ENCODE measurements at places on chromosomes 5 and 9.

DNA sequence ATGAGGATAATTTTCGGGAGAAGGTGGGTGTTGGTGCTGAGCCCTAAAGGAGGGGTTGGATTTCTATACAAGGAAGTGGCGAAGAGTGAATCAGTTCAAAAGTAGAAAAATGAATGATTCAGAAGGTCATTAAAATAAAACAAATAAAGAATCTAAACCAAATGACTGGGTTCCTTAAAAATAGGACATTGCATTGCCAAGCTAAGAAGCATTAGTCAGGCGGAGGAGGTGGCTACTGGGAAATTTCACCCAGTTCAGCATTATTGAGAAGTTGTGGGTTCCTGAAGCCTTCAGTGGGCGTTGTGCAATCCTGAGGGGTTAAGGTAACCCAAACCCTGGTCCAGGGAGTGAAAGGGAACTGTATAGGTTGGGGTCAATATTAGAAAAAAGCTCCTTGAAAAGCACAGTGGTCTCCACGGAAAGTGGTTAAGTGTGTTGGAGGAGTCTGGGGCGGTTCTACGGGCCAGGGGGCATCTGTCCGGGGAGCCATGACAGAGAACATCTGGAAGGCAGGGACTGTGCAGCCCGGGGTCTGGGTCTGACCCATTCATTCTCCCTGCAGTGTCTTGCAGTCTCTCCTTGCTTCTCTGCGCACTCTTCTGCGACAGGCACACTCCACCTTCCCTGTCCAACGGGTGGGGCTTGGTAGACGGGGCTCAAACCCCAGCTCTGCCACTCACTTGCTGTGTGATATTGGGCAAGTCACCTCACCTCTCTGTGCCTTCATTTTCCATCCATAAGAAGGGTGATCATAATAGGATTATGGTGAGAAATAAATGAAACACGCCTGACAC is 27.6 kb upstream of the DUSP1 start:
- peak; percentile 91 for DNase-seq

DNA sequence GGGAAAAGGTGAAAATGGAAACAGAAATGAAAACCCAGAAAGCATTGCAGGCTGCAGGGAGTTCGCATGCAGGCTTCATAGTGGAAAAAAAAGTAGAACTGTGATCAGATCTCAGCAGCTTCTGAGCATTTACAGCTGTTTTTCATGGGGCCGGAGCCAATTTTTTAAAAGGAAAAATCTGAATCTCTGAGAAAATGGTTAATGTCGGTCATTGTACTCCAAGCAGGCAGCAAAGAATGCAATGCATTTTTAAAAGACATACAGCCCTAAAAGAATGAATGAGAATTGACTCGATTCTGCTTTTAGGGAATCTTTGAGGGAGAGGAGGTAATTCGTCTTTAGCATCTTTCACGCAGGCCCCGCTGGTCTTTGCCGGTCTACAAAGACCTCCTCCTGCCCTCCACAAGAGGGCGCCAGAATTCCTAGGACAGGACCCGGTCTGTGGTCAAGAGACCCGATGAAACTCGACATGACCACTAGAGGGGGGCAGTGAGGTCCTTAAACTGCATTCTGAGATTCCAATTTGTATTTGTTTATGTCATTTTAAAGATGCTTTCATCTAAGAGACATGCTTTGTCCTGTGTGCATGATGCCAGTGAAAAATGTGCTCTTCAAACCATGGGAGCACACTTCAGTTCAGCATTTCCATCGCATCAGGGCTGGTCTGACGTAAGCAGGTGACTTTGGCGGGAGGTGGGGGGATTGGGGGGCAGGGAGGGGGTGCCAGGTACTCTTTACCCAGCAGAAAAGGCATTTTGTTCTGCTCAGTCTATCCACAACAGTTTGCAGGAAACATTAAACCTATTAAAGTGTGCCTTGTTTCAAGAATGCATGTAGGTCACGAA is 43.7 kb upstream of the TMEM252 start:
- DNase-seq: peak; percentile 78

DNA sequence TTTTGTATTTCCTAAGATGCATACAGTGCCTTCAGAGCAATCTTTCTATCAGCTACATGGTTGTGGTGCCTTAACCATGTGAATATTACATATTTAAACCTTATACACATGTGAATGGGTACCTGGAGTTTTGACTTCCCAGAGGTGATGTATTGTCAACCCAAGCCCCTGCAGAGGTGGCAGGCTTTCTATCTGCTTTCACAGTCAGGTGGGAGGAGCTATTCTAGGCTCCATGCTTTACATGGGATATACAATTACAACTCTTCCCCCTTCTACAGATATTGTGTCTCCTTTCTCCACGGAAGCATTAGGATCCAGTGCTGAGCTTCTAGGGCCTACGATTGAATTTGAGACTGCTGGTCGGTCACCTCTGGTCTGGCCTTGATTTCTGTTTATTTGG is 89.8 kb upstream of the TUT7 start:
- DNase-seq: no peak

- no peak for DNase-seq
Measured at GRCh38 chr5:141692533-141692888, 10.5 kb upstream of the ARAP3 start.

- DNase-seq: peak; percentile 90
Measured at GRCh38 chr5:132496191-132496630, 5.6 kb upstream of the IRF1 start.

GRCh38 chr9:137672907-137673791 is 54.3 kb downstream of the EHMT1 start:
- DNase-seq: peak; percentile 78

DNA sequence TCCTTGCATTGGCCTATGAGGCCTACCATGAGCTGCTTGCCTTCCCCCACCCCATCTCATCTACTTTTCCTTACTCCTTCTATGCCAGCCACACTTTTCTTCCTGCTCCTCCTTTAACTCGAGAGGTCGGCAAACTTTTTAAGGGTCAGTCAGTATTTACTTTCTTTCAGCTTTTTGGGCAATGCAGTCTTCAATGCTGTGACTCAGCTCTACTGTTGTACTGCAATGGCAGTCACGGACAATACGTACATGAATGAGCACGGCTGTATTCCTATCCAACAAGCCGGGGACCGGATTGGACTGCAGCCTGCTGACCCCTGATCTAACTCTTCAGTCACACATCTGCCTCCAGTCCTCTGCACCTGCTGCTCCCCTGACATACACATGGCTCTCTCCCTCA is 602 bp upstream of the ACTL7A start:
- DNase-seq: no peak
